Fibroblast of the aortic adventitia (primary cell): ENCODE measurements at places on chromosomes 13 and 19.
A peak's percentile ranks its signal among the peaks of the same experiment; 100 is the strongest.

- peak; percentile 77 for DNase-seq
Measured at GRCh38 chr13:20721454-20722357, 18.2 kb downstream of the IL17D start.

DNA sequence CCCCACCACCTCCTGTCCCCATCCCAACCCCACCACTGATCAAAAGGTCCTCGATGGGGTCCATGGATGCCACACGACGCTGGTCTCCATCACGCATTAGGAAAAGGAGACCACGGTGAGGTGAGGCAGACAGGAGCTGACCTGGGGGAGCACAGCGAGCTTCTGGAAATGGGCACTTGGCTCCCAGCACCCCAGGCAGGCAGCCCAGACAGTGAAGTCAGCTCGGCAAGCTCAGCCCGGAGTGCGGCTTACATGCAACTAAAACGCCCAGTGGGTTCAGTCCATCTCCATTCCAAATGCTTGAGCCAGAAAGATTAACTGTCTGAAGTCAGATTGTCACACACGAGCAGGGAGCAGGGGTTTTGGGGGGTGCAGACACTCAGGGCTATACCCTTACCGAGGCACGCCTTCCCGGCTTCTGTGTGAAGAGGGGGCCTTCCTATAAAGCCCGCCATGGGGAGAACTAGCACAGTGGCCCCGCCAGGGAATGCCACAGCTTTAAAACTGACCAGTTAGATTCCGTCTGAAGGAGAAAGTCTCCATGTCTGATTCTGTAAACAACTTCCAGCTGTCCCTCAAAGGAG is 79.4 kb downstream of the SPACA7 start:
- DNase-seq = no peak

GRCh38 chr13:96904232-96904631 is 90.0 kb downstream of the OXGR1 start:
- DNase-seq = no peak

- no peak for DNase-seq
Measured at GRCh38 chr19:30686826-30687566, 314.8 kb downstream of the ZNF536 start.

- DNase-seq = no peak
Measured at GRCh38 chr19:3058009-3058820, 4.1 kb downstream of the TLE5 start.

DNA sequence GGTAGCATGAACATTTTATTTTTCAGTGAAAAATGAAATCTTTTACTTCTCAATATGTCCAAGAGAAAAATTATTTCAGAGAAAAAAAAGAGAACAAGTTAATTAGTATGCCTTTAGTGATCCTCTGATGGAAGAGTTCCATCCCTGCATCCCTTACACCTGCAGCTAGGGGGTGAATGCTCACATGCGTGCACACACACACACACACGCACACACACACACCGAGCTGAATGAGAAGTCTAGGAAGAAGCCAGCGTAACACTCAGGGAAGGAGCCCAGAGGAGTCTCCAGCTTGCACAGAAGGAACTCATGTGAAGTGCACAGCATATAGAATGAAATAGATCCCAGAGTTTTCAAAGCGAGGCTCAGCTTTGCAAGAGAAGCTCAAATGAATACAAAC is 510.5 kb downstream of the IRS2 start:
- no peak for DNase-seq

GRCh38 chr13:22091222-22091970 is 420.5 kb downstream of the FGF9 start:
- DNase-seq = peak; percentile 68

GRCh38 chr13:111253365-111253872 is 67.0 kb upstream of the TEX29 start:
- DNase-seq = peak; percentile 5

- DNase-seq = peak; percentile 88
Measured at GRCh38 chr19:31312009-31312676, 37.1 kb downstream of the TSHZ3 start.

DNA sequence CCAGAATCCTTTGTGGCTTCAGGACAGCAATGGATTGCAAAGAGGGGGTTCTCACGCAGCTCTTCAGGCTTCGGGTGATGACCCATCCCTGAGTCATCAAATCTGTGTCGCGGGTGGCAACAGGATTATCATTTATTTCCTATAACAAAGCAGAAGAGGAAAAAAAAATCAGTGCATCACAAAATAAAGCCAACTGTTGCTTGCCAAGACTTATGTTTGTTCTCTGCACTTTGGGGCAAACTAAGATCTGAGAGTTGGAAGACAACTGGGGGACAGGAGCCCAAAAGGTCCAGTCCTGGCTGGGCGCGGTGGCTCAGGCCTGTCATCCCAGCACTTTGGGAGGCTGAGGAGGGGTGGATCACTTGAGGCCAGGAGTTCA is 6.4 kb downstream of the GNA15 start:
- DNase-seq = peak; percentile 92

DNA sequence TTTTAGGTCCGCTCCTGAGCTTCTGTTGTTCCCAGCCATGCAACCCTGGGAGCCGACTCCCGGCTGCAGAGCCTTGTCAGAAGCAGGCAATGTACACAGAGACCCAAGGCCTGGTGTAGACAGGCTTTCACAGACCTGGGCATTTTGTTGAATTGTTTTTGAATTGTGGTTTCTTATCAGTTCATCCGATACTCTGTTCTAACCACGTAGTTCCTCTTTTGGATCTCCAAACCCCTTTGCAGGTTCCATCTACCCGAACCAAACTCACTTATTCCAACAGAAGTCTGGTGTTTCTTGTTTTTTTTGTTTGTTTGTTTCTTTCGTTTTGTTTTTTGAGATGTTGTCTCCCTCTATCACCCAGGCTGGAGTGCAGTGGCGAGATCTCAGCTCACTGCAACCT is 6.3 kb upstream of the NLRP2 start:
- no peak for DNase-seq

- no peak for DNase-seq
Measured at GRCh38 chr19:16888629-16889365, at the start of gene F2RL3. F2RL3 (plus strand) TSS chr19:16888999; CDS start chr19:16889190, 191 bp downstream.

GRCh38 chr13:76874479-76874878 is 11.7 kb downstream of the KCTD12 start:
- DNase-seq = no peak

GRCh38 chr13:87524775-87525174 is 146.4 kb upstream of the SLITRK5 start:
- DNase-seq = no peak
